ENCODE measurements at places on chromosomes 11 and 22.

DNA sequence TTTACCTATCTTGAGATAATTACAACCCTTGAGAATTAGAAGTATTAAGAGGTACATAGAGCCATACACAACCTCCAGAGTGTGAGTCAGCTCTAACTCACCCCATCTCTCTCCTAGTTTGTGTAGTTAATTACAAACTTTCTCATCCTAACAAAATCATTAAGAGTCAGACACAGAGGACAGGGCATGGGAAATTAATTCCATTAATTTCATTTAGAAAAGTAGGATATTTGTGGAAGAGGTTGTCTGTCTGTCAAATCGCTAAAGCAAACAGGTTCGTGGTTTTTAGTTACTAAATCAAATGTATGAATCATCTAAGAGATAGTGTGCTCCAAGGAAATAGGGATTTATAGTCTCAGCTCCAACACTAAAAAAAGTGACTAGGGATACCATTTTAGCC is 1261.4 kb upstream of the TENM4 start:
- no peak for DNase-seq

DNA sequence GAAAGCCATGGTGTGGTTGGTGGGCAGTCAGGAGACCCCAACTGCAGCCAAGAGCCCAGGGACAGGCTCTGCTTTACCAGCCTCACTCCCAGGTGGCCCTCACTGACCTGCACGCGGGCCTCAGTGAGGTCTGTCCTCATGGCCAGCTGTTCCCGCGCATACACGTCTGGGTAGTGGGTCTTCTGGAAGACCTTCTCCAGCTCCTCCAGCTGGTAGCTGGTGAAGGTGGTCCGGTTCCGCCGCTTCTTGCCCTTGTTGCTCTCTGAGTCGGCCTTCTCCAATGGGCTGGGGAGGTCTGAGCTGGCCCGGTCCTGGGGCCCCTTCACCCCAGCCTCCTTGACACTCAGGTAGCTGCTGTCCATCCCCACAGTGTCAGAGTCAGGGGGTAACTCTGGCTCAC is 34.7 kb downstream of the ALX4 start:
- DNase-seq, result no peak

GRCh38 chr11:118649941-118650340 is 29.5 kb downstream of the TREH start:
- DNase-seq, result no peak

DNA sequence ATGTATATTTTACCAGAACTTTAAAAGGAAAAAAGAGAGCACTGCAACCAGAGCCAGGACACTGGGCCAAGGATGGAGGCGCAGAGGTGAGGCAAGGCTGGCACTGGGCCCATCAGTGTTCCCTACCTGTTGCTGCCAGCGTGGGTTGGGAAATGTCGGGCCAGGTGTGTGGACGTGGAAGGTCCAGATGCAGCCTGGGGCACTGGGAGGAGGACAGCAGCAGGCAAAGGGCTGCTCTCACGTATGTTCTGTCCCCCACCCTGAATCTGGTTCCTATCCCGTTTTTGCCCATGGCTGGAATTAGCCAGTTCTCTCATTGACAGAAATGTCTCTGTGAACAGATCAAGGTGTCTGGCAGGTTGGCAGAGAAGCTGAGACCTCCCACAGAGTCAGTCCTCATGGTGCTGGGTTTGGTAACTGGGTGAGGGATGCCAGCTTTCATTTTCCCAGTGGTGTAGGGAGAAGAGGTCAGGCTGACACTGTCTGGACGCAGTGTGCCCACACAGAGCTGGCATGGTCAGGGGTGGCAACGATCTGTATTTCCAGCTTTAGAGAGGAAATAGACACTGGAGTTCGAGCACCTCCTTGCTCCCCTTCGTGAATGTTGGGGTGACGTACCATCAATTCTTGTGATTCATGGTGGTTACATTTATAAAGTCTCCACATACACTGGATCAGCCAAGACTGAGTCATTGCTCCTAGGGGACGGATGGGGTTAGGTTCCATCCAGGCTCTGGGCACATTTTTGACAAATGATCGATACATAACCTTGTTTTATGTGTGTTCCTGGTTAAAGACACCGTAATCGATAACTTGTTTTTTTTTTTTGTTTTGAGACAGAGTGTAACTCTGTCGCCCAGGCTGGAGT is 4.3 kb upstream of the PNPLA3 start:
- DNase-seq, result no peak

- DNase-seq, result no peak
Observed at GRCh38 chr11:76767659-76768058, 15.5 kb upstream of the TSKU start.

GRCh38 chr11:3177931-3178330 is 12.8 kb upstream of the OSBPL5 start:
- DNase-seq, result no peak

- DNase-seq, result no peak
Observed at GRCh38 chr11:128898580-128899344, 7.6 kb downstream of the KCNJ5 start.

DNA sequence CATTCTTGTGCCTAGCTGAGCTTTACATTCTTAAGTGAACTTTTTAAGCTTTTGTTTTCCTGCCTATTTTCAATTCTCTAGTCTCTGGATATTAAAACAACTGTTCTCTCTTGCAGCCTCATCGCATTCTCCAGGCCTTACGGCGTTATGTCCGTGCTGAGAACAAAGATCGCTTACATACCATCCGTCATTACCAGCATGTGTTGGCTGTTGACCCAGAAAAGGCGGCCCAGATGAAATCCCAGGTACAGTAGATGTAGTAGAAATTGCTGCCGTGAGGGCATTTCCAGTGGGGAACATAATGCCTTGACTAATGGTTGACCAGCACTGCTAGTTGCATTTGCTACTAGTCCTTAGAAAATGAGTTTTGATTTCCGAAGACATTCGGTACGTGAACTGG is 29.7 kb upstream of the ST14 start:
- no peak for DNase-seq

DNA sequence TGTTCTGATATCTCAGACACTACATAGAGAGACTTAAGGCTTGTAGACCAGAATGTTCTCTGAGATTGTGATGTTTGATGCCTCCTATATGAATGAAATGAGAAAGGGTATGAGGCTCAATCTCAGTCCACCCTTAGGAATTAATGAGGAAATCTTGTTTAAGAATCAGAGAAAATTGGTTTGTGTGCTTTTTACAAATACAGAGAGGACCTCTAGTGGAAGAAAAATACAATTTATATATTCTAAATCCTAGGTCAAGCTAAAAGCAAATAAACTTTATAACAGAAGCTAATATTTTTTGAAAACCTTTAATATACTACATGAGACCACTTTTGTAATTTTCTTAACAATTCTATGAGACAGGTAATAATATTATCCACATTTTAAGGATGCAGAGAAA is 5.0 kb upstream of the OR52H1 start:
- DNase-seq, result no peak

GRCh38 chr11:61335355-61335710 is 2.3 kb downstream of the TKFC start:
- DNase-seq, result no peak

DNA sequence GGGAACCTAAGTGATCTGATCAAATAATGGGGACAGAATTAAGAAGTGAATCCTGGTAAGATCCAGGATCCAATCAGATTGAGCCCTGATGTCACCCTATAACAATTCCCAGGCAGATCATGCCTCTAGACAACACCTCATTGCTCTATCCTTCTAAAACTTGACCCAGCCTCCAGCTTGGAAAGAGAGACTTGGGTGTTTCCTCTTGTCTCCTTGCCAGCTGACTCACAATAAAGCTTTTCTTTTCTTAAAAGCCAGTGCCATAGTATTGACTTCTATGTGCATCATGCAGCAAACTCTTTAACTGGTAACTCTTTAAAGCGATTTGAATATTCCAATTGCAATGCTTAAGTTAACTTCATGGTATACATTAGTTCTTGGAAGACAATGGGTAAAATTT is 109.6 kb upstream of the CHORDC1 start:
- DNase-seq, result no peak

DNA sequence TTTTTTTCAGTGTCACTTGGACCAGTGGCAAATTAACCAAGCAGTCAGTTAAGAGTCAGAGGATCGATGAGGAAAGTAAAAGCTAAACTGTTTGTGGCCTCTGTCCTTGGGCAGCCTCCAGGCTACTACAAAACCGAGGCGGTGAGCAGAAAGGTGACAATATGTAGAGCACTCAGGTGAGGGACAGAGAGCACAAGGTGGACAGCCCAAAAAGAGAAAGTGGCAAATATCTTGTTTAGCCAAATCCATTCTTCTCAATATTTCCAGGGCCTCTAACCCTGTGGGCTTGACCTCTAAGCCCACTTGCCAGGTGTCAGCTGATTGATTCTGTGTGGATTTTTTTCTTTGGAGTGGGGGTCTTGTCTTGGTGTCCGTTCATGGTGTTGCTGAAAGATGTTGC is 4202.2 kb upstream of the OR11H1 start:
- no peak for DNase-seq

GRCh38 chr11:96035031-96035739 is 111.3 kb upstream of the MTMR2 start:
- DNase-seq, result no peak
